ENCODE measurements at places on chromosomes 12 and 14.

DNA sequence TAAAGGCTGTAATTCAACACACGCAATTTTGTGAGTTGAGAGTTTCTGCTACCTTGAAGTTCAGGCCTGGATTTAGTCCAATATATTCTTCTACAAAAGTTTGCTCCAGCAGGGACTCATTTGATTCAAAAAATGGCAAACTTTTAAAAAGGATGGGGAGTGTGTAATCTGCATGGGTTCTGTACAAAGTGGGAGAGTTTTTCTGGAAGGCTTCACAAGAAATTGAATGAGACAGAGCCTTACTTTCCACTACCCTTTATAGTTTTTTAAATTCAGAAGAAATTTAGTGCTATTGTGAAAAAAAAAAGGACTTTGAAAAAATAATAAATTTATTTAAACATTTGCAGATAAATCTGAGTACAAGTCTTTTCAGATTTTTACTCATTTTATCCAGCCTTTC, 116.9 kb downstream of the METTL25 start:
- DNase-seq = no peak

DNA sequence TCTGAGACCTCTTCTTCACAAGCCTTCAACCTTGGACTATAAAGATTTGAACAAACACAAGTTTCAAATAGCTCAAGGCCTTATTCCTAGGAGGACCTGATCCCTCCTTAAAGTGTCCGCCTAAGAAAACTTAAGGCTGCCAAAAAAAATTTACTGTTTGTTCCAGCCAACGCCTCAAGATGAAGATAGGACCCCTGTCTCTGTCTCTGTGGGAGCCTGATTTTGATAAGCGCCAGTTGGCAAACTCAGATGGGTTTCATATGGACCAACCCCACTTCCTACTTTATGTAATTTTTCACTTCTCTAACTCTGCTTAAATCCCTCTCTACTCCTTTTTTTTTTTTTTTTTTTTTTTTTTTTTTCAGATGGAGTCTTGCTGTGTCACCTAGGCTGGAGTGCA, 11.0 kb downstream of the FKBP3 start:
- no peak for DNase-seq

- DNase-seq = no peak
Measured at GRCh38 chr12:30845676-30846075, 80.9 kb upstream of the TSPAN11 start.

- DNase-seq = no peak
Measured at GRCh38 chr14:33780035-33780434, 170.8 kb downstream of the EGLN3 start.

DNA sequence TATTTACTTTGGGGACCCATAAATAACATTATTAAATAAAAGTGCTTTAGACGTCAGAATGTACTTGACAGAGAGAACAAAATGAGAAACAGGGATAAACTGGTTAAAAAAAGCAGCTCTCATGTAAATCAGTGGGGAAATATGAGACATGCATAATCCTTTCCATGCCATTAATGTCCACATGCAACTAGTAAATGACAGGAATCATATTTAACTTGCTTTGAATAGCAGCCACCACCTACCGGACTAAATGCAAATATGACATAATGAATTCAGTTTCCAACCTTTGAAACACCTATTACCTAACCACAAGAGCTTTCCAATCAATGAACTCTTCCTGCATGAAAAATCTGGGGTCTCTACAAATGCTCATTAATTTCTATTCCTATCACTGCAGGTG, 19.6 kb downstream of the FGD6 start:
- no peak for DNase-seq

DNA sequence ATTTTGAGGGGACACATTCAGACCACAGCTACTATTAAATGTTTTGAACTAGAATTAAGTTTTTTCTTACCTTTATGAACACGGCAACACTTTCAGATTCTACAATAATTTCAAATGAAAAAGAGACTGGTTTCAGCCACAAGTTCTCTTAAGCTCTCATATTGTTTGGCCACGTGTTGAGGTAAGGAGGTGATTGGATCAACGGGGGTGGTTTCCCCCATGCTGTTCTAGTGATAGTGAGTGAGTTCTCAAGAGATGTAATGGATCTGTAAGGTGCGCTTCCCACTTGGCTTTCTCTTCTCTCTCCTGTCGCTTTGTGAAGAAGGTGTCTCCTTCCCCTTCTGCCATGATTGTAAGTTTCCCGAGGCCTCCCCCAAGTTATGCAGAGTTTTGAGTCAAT, 48.9 kb upstream of the DYRK2 start:
- no peak for DNase-seq

- no peak for DNase-seq
Measured at GRCh38 chr12:103197725-103198388, 240.4 kb downstream of the ASCL1 start.

DNA sequence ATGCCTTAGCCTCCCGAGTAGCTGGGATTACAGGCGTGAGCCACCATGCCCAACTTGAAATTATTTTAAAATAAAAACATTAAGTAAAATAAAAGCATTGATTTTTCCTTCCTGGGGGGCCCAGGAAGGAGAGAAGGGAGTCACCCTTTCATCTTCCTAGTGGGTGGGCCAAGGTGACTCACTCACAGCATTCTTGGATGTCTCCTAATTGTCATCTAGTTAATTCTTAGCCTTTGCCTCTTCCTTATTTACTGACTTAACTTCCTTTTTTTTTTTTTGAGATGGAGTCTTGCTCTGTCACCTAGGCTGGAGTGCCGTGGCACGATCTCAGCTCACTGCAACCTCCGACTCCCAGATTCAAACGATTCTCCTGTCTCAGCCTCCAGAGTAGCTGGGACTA, 29.2 kb downstream of the TMEM120B start:
- DNase-seq = no peak

DNA sequence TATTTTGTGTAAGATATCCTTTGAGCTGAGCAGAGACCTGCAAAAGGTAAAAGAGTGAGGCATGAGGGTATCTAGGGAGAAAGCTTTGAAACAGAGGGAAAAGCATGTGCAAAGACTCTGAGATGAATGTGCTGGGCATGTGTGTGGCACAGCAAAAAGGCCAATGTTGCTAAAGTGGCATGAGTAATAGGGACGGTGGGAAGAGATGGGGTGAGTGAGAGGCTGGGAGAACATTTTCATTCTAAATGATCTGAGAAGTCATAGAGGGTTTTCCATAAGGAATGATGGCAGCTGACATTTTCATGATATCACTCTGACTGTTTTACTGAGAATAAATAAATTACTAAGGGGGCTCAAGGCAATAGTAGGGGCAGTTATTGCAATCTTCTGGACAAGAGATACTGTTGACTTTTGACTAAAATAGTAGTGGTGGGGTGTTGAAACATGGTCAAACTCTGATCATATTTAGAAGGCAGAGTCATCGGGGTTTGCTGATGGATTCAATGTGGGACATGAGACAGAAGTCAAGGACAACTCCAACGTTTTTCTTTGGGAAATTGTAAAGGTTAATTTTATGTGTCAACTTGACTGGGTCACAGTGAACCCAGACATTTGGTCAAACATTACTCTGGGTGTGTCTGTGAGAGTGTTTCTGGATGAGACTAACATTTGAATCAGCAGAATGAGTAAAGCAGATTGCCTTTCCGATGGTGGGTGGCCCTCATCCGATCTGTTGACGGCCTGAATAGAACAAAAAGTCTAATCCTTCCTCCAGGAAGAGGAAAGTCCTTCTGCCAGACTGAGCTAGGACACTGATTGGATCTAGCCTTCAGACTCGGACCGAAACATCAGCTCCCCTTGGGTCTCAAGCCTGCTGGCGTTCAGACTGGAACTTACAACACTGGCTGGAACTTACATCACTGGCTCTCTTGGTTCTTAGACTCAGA, 193.9 kb upstream of the PLXNC1 start:
- DNase-seq = no peak
